ENCODE measurements at places on chromosomes 11 and 22.

GRCh38 chr11:78397398-78397797 lies 20.2 kb downstream of the GAB2 start:
- no peak for DNase-seq

GRCh38 chr11:24794064-24794463 lies 297.2 kb downstream of the LUZP2 start:
- DNase-seq: no peak

DNA sequence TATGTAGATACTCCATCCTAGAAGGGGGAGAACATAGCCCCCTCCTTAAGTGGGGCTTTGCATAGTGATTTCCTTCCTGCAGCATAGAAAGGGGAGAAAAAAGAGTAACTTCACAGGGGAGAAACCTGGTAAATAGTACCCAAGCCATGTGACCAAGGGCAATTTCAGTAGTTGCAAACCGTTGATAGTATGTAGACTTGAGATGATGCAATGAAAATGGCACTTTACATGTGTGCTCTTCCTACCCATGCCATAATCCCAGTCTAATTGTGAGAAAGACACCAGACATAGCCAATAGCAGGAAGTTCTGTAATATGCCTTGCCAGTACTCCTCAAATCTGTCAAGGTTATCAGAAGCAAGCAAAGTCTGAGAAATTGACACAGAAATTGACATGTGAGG lies 104.1 kb downstream of the NCAM1 start:
- no peak for DNase-seq

DNA sequence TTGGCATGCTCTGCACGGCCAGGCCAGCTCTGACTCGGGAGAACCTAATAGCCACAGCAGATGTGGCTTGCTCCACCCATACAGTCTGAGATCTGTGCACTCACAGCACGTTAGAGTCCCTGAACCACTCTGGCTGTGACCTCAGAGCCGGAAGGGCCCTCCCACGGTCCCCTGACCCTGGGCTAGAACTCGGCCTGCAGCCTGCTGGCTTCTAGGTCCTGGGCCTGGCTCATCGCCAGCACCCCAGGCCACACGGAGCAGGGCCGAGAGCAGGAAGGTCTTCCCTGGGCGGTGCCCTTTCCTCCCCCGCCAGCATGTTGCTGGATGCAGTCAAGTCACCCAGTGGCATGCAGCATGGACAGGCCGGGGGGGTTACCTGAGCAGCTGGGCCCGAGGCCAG lies 35.3 kb upstream of the TTLL12 start:
- no peak for DNase-seq

GRCh38 chr22:21000987-21001600 lies 824 bp downstream of the THAP7 start:
- no peak for DNase-seq

DNA sequence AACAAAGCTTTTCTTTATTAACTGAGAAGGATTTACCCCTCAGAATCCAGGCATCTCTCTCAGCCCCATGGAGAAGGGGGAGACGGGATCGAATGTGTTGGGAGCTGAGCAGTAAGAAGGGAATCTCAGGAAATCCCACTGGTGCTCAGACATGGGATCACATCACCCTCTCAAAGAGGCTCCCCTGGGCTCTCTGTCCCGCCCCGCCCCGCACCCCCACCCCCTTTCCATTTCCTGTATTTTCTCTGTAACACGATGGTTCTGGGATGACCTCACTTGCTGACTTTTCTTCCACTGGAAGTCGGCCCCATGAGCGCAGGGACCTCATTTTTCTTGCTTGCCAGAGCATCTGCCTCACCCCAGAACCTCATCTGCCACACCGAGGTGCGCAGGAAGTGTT lies 100.0 kb downstream of the RPS6KA4 start:
- no peak for DNase-seq

DNA sequence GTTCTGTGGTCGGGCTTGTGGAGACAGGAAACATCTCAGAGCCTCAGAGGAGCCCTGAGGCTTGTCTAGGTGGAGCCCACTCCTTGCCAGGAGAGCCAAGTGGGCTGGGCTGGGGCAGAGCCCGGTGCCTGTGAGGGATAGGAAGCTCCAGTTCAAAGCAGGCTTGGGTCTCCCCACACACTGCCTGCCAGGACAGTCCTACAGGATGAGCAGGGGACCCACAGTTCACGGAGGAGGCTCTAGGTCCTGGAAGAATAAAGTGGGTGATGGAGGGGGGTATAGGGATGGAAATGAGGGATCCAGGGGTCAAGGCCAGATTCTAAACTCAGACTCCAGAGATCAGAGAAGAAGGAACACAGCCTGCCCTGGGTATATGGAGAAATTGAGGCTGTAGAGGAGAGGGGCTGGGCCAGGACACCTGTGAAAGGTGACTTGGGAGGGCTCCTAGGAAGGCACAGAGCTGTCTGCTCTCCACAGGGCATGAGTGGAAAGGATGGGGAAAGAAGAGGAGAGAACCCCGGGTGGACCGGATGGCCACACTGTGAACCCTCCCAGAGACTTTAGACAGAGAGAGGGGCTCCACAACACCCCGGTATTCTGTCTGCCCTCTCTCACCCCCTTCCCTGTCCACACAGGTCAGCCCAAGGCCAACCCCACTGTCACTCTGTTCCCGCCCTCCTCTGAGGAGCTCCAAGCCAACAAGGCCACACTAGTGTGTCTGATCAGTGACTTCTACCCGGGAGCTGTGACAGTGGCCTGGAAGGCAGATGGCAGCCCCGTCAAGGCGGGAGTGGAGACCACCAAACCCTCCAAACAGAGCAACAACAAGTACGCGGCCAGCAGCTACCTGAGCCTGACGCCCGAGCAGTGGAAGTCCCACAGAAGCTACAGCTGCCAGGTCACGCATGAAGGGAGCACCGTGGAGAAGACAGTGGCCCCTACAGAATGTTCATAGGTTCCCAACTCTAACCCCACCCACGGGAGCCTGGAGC lies 7.4 kb downstream of the IGLL5 start:
- no peak for DNase-seq

- DNase-seq: no peak
Observed at GRCh38 chr11:31794548-31794947, 16.6 kb downstream of the PAX6 start.

DNA sequence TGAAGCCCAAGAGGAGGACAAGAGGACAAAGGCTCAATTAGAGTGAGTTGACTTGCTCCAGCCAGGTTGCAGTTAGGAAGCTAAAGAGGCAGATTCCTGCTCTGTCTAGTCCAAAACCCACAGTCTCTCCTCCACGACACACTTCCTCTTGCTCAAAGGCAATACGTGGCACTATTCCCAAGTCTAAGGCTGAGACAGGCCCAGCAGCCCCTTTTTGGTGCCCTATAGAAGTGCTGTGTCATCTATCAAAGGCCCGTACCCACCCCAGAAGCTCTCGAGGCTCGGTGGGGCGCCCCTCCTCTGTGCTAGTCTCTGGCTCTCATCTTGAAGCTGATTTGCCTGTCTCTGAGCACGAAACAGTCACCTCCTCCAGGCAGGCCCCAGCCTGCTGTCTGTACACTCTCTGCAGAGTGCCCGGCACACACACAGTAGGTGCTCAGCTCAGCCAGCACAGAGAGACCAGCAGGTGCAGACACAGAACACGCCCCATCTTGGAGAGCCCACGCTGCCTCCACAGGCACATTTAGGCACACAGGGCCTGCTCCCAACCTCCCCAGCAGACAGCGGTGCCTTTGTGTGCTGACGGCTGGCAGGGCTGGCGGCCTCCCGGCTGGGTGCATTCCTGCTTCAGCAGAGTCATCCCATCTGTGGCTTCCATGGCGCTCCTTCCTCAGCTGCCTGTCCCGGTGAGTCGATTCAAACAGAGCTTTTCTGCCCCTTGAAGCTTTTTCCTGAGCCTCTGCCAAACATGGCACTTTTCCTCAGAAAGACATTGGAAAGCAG lies 52.8 kb downstream of the MYH9 start:
- DNase-seq: peak; percentile 86

DNA sequence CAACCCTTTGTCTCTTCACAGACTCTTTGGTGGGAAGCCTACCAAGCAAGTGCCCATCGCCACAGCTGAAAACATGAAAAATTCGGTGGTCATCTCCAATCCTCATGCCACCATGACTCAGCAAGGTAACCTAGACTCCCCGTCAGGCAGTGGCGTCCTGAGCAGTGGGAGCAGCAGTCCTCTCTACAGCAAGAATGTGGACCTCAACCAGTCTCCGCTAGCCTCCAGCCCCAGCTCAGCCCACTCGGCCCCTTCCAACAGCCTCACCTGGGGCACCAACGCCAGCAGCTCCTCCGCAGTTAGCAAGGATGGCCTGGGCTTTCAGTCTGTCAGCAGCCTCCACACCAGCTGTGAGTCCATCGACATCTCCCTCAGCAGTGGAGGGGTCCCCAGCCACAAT lies 111.6 kb downstream of the DBX1 start:
- no peak for DNase-seq

DNA sequence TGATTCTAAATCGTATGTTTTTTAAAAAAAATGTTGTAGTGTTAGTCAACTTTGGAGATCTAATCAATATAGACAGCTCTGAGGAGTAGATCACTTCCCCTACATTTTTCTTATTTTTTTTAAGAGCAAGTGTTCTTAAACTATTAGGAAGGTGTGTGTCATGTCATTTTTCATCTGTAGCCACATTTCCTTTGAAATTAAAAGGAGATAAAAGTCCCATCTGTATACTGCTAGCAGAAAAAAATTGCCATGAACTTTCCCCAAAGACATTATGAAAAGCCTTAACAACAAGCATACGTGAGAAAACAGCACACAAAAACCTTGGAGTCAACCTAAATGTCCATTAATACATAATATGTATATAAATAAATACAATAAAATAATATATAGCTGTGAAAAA lies 286.6 kb downstream of the ETS1 start:
- DNase-seq: no peak

DNA sequence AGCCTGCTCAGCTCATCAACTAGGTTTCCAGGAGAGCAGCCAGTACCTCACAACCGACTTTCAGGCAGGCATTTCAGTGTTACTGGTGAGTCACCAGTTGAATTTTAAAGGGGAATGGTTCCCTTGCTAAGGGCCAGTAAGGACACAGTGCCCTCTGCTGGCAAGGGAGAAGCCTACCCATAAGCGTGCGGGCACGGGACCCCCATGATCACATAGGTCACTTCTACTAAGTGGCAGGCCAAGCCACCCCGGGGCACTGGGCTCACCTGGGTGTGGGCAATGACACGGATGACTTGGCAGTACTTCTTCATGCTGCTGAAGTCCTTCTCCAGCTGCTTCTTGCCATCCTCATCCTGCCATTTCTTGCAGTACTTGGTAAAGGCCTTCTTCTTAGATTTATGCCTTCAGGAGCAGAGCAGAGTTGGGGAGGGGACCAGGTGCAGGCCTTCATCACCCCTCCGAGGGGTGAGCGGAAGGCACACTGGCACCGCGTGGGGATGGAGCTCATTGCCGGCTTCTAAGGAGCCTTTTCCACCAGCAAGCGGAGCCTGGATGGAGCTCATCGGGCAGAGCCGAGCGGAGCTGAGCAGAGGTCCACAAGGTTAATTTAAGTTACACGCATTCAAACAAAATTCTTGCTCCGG lies 2.9 kb downstream of the RPL3 start:
- DNase-seq: peak; percentile 94

All from astrocyte of the spinal cord (primary cell).